ENCODE measurements at places on chromosomes 6 and 20. TPM values are rescaled to one million over a fixed set of nuclear protein-coding genes. Genes with fewer than 3 reads are reported as not detected.
A peak's percentile ranks its signal among the peaks of the same experiment; 100 is the strongest.

- no peak overlapping the region for H3K27ac ChIP-seq
- H3K36me3 ChIP-seq = no peaks in the 10 kb centered on the region
- DNase-seq = no peak
- peaks cover 6% of the 10 kb centered on the region for H3K4me1 ChIP-seq
- H3K4me3 ChIP-seq = no peak overlapping the region
These were observed 65.6 kb upstream of the KIF13A start for GRCh38 chr6:18053078-18053477.

DNA sequence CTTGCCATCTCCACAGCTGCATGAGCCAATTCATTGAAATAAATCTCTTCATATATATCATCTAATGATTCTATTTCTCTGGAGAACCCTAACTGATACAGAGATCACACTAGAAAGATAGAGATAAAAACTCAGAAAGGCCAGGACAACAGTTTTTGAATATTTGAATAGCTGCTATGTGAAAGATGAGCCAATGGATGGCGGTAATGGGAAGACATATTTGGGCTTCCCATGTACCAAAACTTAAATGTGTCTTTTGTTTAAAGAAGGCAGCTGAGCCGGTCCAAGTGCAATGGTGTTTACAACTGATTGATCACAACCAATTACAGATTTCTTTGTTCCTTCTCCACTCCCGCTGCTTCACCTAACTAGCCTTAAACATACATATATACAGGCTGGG lies 35.1 kb downstream of the SGK1 start:
- H3K27ac ChIP-seq = no peak overlapping the region
- no peaks in the 10 kb centered on the region for H3K27me3 ChIP-seq
- DNase-seq = peak; percentile 15
- H3K4me3 ChIP-seq = no peak overlapping the region
- H3K36me3 ChIP-seq = no peaks in the 10 kb centered on the region

Gene ANKRD6
- total RNA-seq = 36.4 TPM

DNA sequence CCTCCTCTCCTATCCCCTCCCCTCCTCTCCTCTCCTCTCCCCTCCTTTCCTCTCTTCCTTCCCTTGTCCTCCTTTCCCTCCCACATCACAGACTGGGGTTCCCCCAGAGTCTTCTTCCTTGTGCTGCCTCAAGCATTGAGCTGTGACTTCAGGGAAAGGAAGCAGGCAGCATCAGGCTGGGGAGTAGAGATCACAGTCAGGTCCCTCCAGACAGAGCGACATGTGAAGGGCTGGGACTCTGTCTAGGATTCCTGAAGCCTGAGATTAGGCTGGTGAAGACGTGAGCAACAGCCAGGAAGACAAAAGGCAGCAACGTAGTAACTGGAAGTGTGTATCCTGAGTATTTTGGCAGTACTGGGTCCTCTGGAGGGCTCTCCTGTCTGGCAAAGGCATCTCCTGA lies 265.4 kb upstream of the SUPT3H start:
- H3K4me3 ChIP-seq = no peak overlapping the region
- H3K27ac ChIP-seq = no peak overlapping the region
- no peak for DNase-seq
- no peaks in the 10 kb centered on the region for H3K4me1 ChIP-seq
- no peaks in the 10 kb centered on the region for H3K27me3 ChIP-seq

Gene MEI4
- not detected for total RNA-seq

- no peak for DNase-seq
- no peak overlapping the region for H3K27ac ChIP-seq
- no peaks in the 10 kb centered on the region for H3K4me1 ChIP-seq
- no peak overlapping the region for H3K4me3 ChIP-seq
- no peaks in the 10 kb centered on the region for H3K27me3 ChIP-seq
These were observed 58.4 kb upstream of the RNF217 start for GRCh38 chr6:124903797-124904196.

Gene CASS4
- total RNA-seq = 0.28 TPM

DNA sequence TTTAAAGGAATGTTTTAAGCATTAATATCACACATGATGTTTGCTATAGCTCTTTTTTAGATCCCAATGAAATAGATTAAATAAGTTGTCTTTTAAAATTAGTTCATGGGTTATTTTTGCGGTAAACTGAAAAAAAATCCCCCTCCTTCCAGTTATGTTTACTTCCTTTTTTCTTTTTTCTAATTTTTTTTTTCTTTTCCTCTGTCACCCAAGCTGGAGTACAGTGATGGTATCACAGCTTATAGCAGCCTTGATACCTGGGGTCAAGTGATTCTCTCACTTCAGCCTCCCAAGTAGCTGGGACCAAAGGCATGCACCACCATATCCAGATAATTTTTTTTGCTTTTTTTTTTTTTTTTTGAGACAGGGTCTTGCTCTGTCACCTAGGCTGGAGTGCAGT lies 17.8 kb upstream of the SCAF8 start:
- DNase-seq = no peak
- H3K36me3 ChIP-seq = no peaks in the 10 kb centered on the region
- no peak overlapping the region for H3K27ac ChIP-seq
- H3K4me1 ChIP-seq = no peaks in the 10 kb centered on the region
- H3K27me3 ChIP-seq = no peaks in the 10 kb centered on the region

- no peaks in the 10 kb centered on the region for H3K27me3 ChIP-seq
- peaks cover 8% of the 10 kb centered on the region for H3K4me1 ChIP-seq
- DNase-seq = no peak
- H3K36me3 ChIP-seq = no peaks in the 10 kb centered on the region
These were observed 30.5 kb downstream of the CNKSR3 start for GRCh38 chr6:154479771-154480639.

GRCh38 chr6:74689601-74690000 lies 516.3 kb downstream of the COL12A1 start:
- H3K27ac ChIP-seq = no peak overlapping the region
- H3K4me1 ChIP-seq = no peaks in the 10 kb centered on the region
- H3K36me3 ChIP-seq = no peaks in the 10 kb centered on the region

DNA sequence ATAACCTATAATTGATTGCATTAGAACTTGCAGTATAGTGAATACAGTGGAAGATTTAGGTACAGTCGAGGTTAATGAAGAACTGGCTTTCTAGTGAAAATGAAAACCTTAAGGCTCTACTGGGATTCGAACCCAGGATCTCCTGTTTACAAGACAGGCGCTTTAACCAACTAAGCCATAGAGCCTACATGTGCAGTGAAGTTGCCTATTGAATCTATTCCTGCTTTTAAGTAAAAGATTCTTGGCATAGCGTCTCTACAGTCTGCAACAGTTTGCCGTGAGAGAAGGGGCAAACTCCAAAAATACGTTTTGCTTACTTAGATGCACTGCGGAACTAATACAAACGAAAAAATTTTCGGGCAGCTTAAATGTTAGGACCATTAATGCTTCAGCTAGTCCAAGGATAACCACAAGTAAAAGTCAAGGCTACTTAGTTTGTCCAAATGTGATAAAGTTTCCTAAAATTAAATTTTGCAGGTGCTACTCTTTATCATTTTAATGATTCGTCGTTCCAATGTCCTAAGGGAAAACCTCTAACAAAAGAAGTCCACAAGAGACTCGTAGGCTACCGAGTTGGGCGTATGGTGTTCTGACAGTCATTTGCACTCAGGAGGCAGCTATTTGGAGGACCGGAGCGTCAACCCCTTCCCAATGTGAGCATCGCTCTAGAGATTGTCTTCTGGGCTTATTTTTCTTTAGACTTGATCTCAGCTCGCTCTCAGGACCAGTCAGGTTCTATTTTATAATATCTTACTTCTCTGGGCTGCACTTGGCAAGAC lies 31.3 kb upstream of the ZSCAN23 start:
- DNase-seq = peak; percentile 91
- H3K4me1 ChIP-seq = no peaks in the 10 kb centered on the region

- no peak overlapping the region for H3K4me3 ChIP-seq
- H3K27me3 ChIP-seq = no peaks in the 10 kb centered on the region
- no peaks in the 10 kb centered on the region for H3K4me1 ChIP-seq
- DNase-seq = no peak
- H3K36me3 ChIP-seq = no peaks in the 10 kb centered on the region
These were observed 169.6 kb upstream of the ECI2 start for GRCh38 chr6:4304927-4305455.

GRCh38 chr6:128158496-128158895 lies 257.6 kb upstream of the THEMIS start:
- H3K4me3 ChIP-seq = no peak overlapping the region
- H3K36me3 ChIP-seq = no peaks in the 10 kb centered on the region
- peaks cover 17% of the 10 kb centered on the region for H3K4me1 ChIP-seq
- H3K27me3 ChIP-seq = no peaks in the 10 kb centered on the region
- no peak for DNase-seq
- H3K27ac ChIP-seq = no peak overlapping the region

DNA sequence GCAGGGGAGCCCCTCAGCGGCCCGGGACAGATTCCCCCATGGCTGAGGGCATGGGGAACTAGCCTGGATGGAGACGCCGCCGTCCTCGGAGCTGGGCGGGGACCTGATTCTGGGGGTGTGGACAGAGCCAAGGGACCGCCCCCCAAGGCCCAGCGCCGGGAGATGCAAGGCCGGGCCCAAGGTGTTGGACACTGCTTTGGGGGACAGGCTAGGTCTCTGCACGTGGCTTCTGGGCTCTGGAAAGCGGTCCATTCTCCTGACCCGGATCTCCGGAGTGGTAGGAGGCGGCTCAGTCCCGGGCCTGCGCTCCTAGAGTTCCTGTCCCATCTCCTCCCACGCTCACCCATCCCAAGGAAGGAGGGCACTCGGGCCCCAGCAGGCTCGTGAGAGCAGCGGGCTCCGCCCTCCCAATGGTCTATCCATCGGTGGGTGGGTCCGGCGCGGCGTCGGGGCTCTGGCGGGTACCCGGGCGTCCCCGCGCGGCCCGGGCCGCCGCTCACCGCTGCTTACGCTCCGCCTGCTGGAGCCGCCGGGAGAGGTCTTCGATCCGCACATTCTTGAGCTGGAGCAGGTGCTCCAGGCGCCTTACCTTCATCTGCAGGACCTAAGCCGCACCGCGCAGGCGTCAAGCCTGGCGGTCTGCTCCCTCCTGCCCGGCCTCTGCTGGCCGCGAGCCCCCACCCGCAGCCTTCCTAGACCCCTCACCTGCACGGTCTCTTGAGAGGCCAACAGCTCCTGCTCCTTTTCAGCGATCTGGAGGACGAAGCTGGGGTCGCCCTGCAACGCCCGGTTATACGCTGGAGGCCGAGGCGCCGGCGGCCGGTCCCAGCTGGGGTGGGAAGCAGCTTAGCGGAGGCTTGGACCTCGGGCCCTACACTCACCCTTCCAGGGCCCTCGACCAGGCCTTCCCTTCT lies 3.3 kb downstream of the SPEF1 start:
- DNase-seq = peak; percentile 79
- peaks cover 12% of the 10 kb centered on the region for H3K27me3 ChIP-seq
- H3K27ac ChIP-seq = no peak overlapping the region
- peaks cover 16% of the 10 kb centered on the region for H3K4me1 ChIP-seq

DNA sequence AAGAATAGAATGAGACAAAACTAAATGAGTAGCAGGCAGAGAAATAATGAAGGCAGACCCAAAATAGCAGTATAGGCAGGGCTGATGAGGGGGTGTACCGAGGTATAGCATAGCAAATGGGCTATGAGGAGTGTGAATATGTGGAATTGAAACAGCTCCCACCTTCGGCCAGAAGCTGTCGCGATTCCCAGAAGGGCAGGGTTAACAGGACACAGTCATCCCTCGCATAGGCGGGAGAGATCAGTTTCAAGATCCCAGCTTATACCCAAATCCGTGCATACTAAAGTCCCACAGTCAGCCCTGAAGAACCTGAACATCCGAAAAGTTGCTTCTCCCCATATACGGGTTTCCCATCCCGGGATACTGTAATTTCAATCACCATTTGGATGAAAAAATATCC lies 82.7 kb downstream of the PTPRK start:
- DNase-seq = peak; percentile 38
- H3K4me3 ChIP-seq = peak overlapping the region; percentile 27
- no peaks in the 10 kb centered on the region for H3K27me3 ChIP-seq
- peaks cover 59% of the 10 kb centered on the region for H3K4me1 ChIP-seq

- no peaks in the 10 kb centered on the region for H3K27me3 ChIP-seq
- H3K36me3 ChIP-seq = no peaks in the 10 kb centered on the region
- peaks cover 4% of the 10 kb centered on the region for H3K4me1 ChIP-seq
- no peak for DNase-seq
- H3K4me3 ChIP-seq = no peak within 1 kb of the TSS
- H3K27ac ChIP-seq = no peak within 1 kb of the TSS
These were observed at the start of gene ADAM33 for GRCh38 chr20:3681931-3682781. TSS of gene ADAM33 (minus strand) at chr20:3682010. CDS start at chr20:3682004, 6 bp downstream.

GRCh38 chr6:129469070-129469662 lies 240.8 kb downstream of the ARHGAP18 start:
- H3K36me3 ChIP-seq = no peaks in the 10 kb centered on the region
- DNase-seq = peak; percentile 17
- no peak overlapping the region for H3K4me3 ChIP-seq
- no peaks in the 10 kb centered on the region for H3K4me1 ChIP-seq
- no peak overlapping the region for H3K27ac ChIP-seq

Gene PRDM1
- not detected for total RNA-seq

Gene SIRPB1
- not detected for total RNA-seq

DNA sequence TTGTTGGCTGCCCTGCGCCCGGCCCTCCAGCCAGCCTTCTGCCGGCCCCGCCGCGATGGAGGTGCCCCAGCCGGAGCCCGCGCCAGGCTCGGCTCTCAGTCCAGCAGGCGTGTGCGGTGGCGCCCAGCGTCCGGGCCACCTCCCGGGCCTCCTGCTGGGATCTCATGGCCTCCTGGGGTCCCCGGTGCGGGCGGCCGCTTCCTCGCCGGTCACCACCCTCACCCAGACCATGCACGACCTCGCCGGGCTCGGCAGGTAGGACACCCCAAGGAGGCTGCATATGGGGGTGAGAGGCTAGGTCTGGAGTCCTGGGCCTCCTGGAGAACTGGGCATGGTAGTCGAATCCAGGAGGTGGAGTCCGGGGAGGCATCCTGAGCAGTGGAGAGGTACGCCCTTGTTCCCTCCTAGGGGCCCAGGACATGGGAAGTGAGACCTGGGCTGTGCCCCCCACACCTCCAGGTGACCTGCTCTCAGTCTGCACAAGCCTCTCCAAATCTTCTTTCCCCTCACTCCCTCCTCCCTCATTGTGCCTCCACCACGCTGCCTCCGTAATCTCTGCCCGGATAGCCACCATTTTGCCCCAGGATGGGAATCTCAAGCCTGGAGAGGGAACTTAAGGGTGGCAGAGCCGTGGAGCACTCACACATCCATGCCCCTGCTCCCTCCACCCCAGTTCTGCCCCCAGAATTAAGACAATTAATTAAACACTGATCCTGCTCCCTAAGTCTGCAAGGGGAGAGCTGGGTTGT lies 541 bp downstream of the CDC25B start:
- peaks cover 43% of the 10 kb centered on the region for H3K36me3 ChIP-seq
- no peak for DNase-seq
- peaks cover 27% of the 10 kb centered on the region for H3K4me1 ChIP-seq
- H3K27me3 ChIP-seq = no peaks in the 10 kb centered on the region
- peak overlapping the region; percentile 97 for H3K4me3 ChIP-seq

Gene RPL10A
- total RNA-seq = 1,085 TPM
